Activated naive CD8-positive, alpha-beta T cell treated with anti-CD3 and anti-CD28 coated beads for 36 hours (primary cell): ENCODE measurements at places on chromosomes 2 and 18. TPM values are rescaled to one million over a fixed set of nuclear protein-coding genes. Genes with fewer than 3 reads are reported as not detected.

IL18R1 gene
- 20.6 TPM for total RNA-seq

ZNF2 gene
- 2.8 TPM for total RNA-seq

DNA sequence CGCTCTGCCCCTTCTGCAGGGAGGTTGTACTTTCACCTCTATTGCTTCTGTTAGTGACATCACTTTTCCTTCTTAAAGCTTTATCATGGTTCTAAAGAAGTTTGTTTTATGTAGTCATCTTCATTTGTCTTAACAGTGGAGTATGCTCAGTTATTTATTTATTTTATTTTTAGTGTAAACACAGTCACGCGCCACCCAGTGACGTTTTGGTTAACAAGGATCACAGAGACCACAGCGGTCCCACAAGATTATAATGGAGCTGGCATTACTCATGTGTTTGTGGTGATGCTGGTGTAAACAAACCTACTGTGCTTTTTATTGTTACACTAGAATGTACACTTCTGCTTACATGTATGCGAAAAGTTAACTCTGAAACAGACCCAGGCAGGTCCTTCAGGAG is 89.9 kb downstream of the SOX11 start:
- DNase-seq = no peak

SFTPB gene
- total RNA-seq = not detected

SPRED2 gene
- 9.5 TPM for total RNA-seq

MBD5 gene
- total RNA-seq = 17.0 TPM

ACOXL gene
- not detected for total RNA-seq

DNA sequence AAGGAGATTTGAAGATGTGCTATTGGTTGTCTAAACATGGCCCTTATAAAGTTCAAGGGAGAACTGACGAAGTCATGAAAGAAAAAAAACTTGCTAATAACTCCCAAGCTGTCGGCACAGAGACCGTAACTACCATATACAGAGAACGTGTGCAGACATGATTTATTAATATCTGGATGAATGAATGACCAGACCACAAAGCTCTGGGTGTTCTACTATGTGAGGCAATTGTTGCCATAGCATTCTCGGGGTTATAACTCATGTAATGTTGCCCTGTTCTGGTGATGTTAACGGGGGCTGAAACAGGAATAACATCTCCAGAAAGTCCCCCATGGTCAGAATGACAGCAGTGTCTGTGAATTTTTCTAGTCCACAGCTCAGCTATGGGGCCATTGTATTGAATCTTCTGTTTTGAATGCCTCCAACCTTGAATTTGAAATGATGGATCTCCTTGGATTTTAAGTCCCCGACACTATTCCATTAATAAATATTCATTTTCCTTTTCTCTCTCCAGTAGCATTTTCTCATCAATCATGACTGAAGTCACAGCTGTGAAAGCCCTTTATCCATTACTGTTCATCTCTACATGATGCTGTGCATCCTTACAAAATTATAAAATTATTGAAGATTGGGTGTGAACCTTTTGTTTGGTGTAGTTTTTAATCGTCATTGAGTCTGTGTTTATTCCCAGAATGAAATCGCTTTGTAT is 483.4 kb upstream of the KLHL29 start:
- no peak for DNase-seq

QPCT gene
- total RNA-seq = 3.0 TPM

GRCh38 chr2:228731517-228731916 is 539.6 kb downstream of the PID1 start:
- no peak for DNase-seq

- DNase-seq = no peak
Observed at GRCh38 chr2:47010176-47010575, 94.6 kb upstream of the MCFD2 start.

- DNase-seq = no peak
Observed at GRCh38 chr18:12777500-12777944, 74.7 kb downstream of the PSMG2 start.

DNA sequence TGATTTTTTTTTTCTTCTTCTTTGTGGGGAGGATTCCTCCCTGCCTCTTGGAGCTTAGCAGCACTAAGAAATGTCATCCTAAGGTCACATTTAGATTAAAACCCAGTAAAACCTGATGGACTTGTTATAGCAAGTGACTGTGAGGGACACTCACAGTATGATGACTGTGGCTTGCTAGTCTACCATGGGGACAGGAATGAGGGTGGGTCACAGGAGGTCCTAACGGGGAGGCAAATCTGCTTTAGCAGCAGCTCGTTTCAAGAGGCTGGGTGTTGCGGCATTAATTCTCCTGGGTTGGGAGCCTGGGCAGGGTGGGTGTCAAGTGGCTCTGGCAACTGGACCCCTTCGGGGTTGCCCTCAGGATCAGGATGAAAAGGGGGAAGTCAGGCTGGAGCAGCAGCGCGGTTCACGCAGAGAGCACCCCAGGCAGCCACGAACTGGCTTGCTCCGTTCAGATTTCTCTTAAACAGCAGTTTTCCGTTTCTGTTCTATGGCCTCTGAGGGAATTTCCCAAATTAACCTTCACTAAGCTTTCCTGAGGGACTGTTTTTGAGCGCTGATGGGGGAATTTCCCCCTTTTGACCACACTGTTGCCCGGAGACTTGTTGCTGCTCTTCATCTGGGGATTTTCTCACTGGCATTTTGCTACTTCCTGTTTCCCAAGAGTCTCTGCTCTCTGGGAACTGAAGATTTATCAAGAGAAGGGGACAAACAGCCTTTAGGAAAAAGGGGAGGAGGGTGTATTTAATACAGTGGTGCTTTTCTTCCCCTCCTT is 59.8 kb upstream of the PELI1 start:
- DNase-seq = peak; percentile 48

NT5DC4 gene
- total RNA-seq = not detected
